ENCODE measurements at places on chromosomes 3 and 15.
A peak's percentile ranks its signal among the peaks of the same experiment; 100 is the strongest.

- no peak for DNase-seq
- no peaks in the 10 kb centered on the region for H3K4me1 ChIP-seq
- H3K27ac ChIP-seq, result no peak overlapping the region
- H3K36me3 ChIP-seq, result no peaks in the 10 kb centered on the region
- no peaks in the 10 kb centered on the region for H3K27me3 ChIP-seq
These were observed 144.3 kb upstream of the MRPS22 start for GRCh38 chr3:139199421-139200010.

DNA sequence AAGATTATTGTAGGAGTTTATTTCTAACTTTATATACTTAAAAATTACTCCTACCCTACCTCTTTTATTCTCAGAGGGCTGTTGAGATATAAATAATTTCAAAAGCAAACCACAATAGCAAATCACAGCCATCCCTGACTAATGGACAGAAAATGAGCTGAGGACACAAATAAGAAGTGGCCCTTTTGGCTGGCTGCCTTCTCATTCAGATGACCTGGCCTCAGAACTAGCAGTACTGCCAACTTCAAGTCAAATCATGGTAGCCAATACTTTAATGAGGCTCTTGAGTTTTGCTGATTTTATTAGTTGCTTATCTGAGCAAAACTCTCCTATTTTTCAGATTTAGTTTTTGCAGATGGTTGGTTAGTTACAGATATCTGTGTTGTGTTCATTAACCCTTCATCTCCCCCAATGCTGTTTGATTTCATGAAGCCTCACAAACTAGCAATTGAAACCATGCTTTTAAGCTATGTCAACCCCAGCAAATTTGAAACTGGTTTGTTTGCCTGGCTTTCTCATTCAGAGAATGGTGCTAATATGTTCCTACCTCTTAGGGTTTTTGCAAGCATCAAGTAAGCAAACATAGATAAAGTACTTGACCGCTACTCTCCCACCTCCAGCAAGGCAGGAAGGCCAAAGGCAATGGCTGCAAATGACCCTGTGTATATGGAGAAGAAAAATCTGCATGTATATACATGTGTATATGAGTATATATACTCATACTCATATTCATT lies 73.4 kb upstream of the HACD2 start:
- peak overlapping the region; percentile 56 for H3K27ac ChIP-seq
- H3K36me3 ChIP-seq, result no peaks in the 10 kb centered on the region
- H3K4me3 ChIP-seq, result no peak overlapping the region

DNA sequence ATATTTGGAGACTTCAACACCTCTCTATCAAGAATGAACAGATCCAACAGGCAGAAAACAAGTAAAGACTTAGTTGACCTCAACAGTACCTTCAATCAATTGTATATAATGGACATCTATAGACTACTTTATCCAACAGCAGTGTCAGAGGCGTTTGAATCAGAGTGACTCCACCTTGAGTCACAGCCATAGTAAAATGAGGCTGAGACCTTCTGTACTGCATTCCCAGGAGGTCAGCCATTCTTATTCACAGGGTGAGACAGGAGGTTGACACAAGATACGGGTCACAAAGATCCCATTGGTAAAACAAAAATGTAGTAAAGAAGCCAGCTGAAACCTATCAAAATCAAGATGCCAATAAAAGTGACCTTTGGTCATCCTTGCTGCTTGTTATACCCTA lies 299.8 kb downstream of the CNTN3 start:
- DNase-seq, result no peak
- no peaks in the 10 kb centered on the region for H3K4me1 ChIP-seq
- H3K36me3 ChIP-seq, result no peaks in the 10 kb centered on the region
- H3K4me3 ChIP-seq, result no peak overlapping the region

GRCh38 chr3:172853921-172854666 lies 103.6 kb downstream of the ECT2 start:
- H3K27ac ChIP-seq, result no peak overlapping the region
- H3K36me3 ChIP-seq, result no peaks in the 10 kb centered on the region
- no peaks in the 10 kb centered on the region for H3K27me3 ChIP-seq
- H3K4me1 ChIP-seq, result peaks cover 2% of the 10 kb centered on the region
- no peak overlapping the region for H3K4me3 ChIP-seq

DNA sequence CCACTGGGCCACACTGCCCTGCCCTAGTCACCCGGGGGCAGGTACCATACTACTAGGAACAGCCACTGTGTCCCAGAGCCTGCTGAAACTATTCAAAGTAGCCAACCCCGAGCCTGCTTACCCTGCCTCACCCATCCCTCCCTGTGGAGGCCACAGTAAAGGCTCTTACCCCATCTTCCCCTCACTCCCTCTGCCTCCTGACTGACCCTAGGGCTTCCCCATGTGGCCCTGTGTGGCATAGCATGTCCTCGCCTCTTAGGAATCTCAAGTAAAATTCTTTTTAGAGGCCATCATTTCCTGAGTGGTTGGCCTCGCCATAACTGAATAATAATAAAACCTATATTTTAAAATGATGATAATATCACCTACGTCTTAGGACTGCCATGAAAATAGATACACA lies 112.2 kb upstream of the SLC6A11 start:
- H3K4me1 ChIP-seq, result no peaks in the 10 kb centered on the region
- H3K27ac ChIP-seq, result no peak overlapping the region
- DNase-seq, result no peak
- peaks cover 34% of the 10 kb centered on the region for H3K27me3 ChIP-seq
- no peaks in the 10 kb centered on the region for H3K36me3 ChIP-seq

DNA sequence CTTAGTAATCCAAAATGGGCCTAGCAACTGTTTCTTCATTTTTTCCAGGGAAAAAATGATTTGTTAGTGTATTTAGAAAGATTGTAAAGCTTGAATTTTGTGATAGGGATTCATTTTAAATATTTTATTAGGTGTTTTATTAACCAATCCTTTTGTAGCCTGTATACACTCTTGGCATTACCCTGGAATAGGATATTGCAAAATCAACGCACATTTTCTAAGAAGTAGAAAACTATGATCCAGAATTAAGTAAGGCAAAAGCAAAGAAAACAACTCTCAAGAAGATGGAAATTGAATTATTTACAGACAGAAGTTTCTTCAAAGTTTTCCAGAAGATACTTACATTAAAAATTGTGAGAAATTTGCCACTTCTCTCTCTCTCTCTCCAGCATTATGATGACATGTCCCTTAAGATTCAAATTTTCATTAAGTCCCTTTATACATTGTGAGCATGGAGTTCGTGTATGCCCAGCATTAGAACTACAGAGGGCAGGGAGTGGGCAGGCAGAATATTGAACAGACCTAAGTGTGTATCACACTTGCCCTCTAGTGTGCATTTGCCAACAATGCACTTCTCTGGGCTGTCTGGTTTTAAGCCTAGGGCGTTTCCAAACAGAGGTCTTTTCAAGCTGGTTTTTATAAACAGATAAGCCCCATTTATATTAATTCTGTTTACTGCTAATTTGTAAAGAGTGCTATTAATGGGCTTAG lies 28.5 kb upstream of the CMSS1 start:
- no peaks in the 10 kb centered on the region for H3K27me3 ChIP-seq
- no peaks in the 10 kb centered on the region for H3K36me3 ChIP-seq
- DNase-seq, result no peak
- H3K4me3 ChIP-seq, result no peak overlapping the region
- peaks cover 5% of the 10 kb centered on the region for H3K4me1 ChIP-seq

DNA sequence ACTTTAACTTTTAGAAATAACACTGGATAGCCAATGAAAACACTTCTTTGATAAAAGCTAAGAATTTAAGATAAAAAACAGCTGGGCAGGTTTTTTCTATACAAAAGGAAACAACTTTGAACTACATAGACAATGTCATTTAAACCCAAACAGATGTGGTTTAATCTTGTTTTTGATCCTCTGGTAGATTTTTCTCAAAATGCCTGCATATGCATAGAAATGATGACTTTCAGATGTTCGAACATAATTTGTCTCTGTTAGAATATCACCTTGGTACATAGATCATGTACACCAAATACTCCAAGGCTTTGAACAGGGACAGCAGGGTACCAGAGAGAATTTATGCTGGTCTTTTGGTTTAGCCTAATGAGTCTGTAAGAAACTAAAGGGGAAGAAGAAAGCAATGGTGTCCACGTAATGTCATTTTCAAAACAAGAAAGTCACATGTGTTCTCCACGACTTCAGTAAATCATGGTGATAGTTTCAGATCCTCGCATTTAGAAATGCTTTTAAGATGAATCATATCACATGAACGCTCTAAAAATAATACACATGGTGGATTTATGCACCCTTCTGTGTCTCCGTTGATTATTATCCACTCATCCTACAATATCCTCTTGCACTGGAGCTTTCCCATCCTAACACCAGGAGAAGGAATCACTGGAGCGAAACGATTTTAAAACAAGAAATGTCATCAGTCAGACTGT lies 160.1 kb upstream of the PDZRN3 start:
- no peak overlapping the region for H3K4me3 ChIP-seq
- H3K27ac ChIP-seq, result peak overlapping the region; percentile 3
- H3K36me3 ChIP-seq, result no peaks in the 10 kb centered on the region
- no peak for DNase-seq
- H3K27me3 ChIP-seq, result no peaks in the 10 kb centered on the region

GRCh38 chr15:37220949-37221670 lies 120.8 kb upstream of the MEIS2 start:
- DNase-seq, result no peak
- no peaks in the 10 kb centered on the region for H3K36me3 ChIP-seq
- H3K27ac ChIP-seq, result no peak overlapping the region
- H3K27me3 ChIP-seq, result no peaks in the 10 kb centered on the region
- no peak overlapping the region for H3K4me3 ChIP-seq

GRCh38 chr15:26145796-26146195 lies 282.7 kb upstream of the ATP10A start:
- no peak overlapping the region for H3K27ac ChIP-seq
- H3K4me3 ChIP-seq, result no peak overlapping the region
- H3K4me1 ChIP-seq, result no peaks in the 10 kb centered on the region
- no peak for DNase-seq

DNA sequence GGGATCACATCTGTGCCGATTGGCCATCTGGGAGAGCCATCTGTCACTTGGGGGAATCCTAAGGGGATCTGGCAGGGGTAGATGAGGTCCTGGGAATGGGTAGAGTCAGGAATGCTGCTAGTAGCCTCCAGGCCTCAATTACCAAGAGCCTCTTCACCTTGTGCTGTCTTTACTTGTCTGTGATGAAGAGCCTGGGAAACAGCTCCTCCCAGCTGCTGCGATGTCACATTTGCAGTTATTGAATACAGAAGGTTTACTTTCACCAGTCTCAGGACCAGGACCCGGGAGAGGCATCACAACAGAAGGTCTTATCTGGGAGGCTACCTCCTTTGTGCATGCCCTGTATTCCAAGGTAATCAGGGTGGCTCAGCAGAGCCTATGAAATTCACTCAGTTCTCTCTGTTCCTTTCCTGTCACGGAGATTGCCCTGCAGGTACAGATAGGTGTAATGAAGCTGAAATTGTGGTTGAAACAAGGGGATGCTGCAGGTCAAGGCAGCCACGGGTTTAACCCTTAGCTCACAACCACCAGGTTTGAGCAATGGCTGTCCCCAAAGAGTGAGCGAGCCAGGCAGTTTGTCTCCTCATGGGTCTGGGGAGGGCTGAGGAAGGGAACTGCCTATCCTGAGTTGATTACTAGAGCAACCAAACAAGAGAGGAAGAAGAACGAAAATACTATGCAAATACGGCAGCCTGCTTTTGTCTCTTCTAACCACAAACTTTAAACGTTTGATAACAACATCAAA lies 298.9 kb upstream of the RORA start:
- DNase-seq, result no peak
- no peaks in the 10 kb centered on the region for H3K4me1 ChIP-seq

- no peaks in the 10 kb centered on the region for H3K4me1 ChIP-seq
- H3K27ac ChIP-seq, result no peak overlapping the region
- DNase-seq, result no peak
- H3K4me3 ChIP-seq, result no peak overlapping the region
- H3K36me3 ChIP-seq, result peaks cover 4% of the 10 kb centered on the region
These were observed 203.3 kb downstream of the FEZF2 start for GRCh38 chr3:62169906-62170660.

GRCh38 chr3:177141899-177142646 lies 55.2 kb downstream of the TBL1XR1 start:
- H3K27ac ChIP-seq, result no peak overlapping the region
- H3K36me3 ChIP-seq, result no peaks in the 10 kb centered on the region
- H3K4me1 ChIP-seq, result peaks cover 43% of the 10 kb centered on the region
- DNase-seq, result no peak

GRCh38 chr15:77029166-77030047 lies 34.5 kb downstream of the PSTPIP1 start:
- no peaks in the 10 kb centered on the region for H3K27me3 ChIP-seq
- H3K36me3 ChIP-seq, result no peaks in the 10 kb centered on the region
- H3K4me1 ChIP-seq, result peaks cover 13% of the 10 kb centered on the region
- H3K27ac ChIP-seq, result no peak overlapping the region
- DNase-seq, result peak; percentile 10
- H3K4me3 ChIP-seq, result no peak overlapping the region

GRCh38 chr3:74897006-74897405 lies 282.5 kb upstream of the CNTN3 start:
- no peaks in the 10 kb centered on the region for H3K27me3 ChIP-seq
- H3K36me3 ChIP-seq, result no peaks in the 10 kb centered on the region
- H3K4me3 ChIP-seq, result no peak overlapping the region
- no peaks in the 10 kb centered on the region for H3K4me1 ChIP-seq
- DNase-seq, result no peak

DNA sequence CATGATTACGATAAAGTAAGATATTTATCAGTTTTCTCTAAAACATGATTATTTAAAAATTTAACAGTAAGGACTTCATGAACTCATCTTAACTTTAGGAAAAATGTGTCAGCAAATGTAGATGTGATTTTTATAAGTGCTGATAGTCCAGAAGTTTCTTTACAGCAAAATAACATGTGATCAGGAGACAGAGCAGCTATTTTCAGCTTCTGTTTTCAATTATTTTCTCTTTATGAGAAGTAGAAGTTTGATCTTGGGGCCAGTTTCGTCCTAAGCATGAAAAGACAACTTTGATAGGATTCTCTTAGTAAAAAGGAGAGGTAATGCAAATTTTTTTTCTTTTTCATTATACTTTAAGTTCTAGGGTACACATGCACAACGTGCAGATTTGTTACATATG lies 96.5 kb upstream of the TSPAN3 start:
- H3K4me1 ChIP-seq, result peaks cover 6% of the 10 kb centered on the region
- no peak for DNase-seq
- no peaks in the 10 kb centered on the region for H3K27me3 ChIP-seq
- H3K4me3 ChIP-seq, result no peak overlapping the region

GRCh38 chr15:57355259-57355658 lies 21.0 kb upstream of the CGNL1 start:
- no peaks in the 10 kb centered on the region for H3K36me3 ChIP-seq
- no peak overlapping the region for H3K27ac ChIP-seq
- DNase-seq, result no peak
- no peaks in the 10 kb centered on the region for H3K27me3 ChIP-seq
- no peaks in the 10 kb centered on the region for H3K4me1 ChIP-seq
- H3K4me3 ChIP-seq, result no peak overlapping the region

- no peaks in the 10 kb centered on the region for H3K36me3 ChIP-seq
- DNase-seq, result no peak
- no peak overlapping the region for H3K4me3 ChIP-seq
- peaks cover 48% of the 10 kb centered on the region for H3K4me1 ChIP-seq
- H3K27ac ChIP-seq, result peak overlapping the region; percentile 64
These were observed 104.3 kb downstream of the OXNAD1 start for GRCh38 chr3:16369276-16369675.

- no peaks in the 10 kb centered on the region for H3K27me3 ChIP-seq
- H3K4me3 ChIP-seq, result no peak overlapping the region
- DNase-seq, result no peak
- H3K4me1 ChIP-seq, result no peaks in the 10 kb centered on the region
These were observed 19.9 kb downstream of the CIP2A start for GRCh38 chr3:108569336-108569735.

GRCh38 chr15:66601521-66601920 lies 35.7 kb upstream of the LCTL start:
- H3K4me3 ChIP-seq, result no peak overlapping the region
- H3K27me3 ChIP-seq, result no peaks in the 10 kb centered on the region
- no peak for DNase-seq
- H3K36me3 ChIP-seq, result no peaks in the 10 kb centered on the region
- H3K27ac ChIP-seq, result no peak overlapping the region

All from gastrocnemius medialis (tissue), 4 donors.